Tracheal epithelial cell (primary cell): ENCODE measurements at places on chromosomes 3 and 15. TPM values are rescaled to one million over a fixed set of nuclear protein-coding genes. Genes with fewer than 3 reads are reported as not detected.

The PATL2 gene
- total RNA-seq: 0.24 and 0.85 TPM in 2 replicates

The SI gene
- total RNA-seq: not detected in 2 replicates

The TGM4 gene
- total RNA-seq: 0.48 TPM in 1 of 2 replicates, not detected in the other

The SPSB4 gene
- under 0.01 TPM in 1 of 2 replicates, not detected in the other for total RNA-seq

The HRG gene
- total RNA-seq: not detected in 2 replicates

The FBN1 gene
- total RNA-seq: 0.85 and 68.0 TPM in 2 replicates
